ENCODE measurements at places on chromosomes 7 and 10. TPM values are rescaled to one million over a fixed set of nuclear protein-coding genes. Genes with fewer than 3 reads are reported as not detected.

CNNM1 gene
- 21.1 TPM for total RNA-seq

GPRIN2 gene
- 33.2 TPM for total RNA-seq

LANCL2 gene
- total RNA-seq: 14.2 TPM

FXYD4 gene
- total RNA-seq: not detected

BICC1 gene
- 30.1 TPM for total RNA-seq

XPNPEP1 gene
- 36.7 TPM for total RNA-seq

PWWP2B gene
- total RNA-seq: 16.8 TPM

ADIRF gene
- total RNA-seq: not detected

ZNF727 gene
- total RNA-seq: not detected

VSTM2A gene
- not detected for total RNA-seq

ZNF92 gene
- 5.0 TPM for total RNA-seq

ANKRD7 gene
- not detected for total RNA-seq

PIP4K2A gene
- total RNA-seq: 25.2 TPM

HABP2 gene
- 0.07 TPM for total RNA-seq

CCDC3 gene
- 0.94 TPM for total RNA-seq

NRG3 gene
- not detected for total RNA-seq

CLRN3 gene
- not detected for total RNA-seq

MYH16 gene
- 0.87 TPM for total RNA-seq

VCL gene
- total RNA-seq: 92.2 TPM

PLAC9 gene
- 0.16 TPM for total RNA-seq

ETV1 gene
- total RNA-seq: 2.7 TPM
